ENCODE measurements at places on chromosomes 12 and 14.
A peak's percentile ranks its signal among the peaks of the same experiment; 100 is the strongest.

- DNase-seq, result no peak
These were observed 108.0 kb upstream of the ARHGAP5 start for GRCh38 chr14:31968956-31969698.

DNA sequence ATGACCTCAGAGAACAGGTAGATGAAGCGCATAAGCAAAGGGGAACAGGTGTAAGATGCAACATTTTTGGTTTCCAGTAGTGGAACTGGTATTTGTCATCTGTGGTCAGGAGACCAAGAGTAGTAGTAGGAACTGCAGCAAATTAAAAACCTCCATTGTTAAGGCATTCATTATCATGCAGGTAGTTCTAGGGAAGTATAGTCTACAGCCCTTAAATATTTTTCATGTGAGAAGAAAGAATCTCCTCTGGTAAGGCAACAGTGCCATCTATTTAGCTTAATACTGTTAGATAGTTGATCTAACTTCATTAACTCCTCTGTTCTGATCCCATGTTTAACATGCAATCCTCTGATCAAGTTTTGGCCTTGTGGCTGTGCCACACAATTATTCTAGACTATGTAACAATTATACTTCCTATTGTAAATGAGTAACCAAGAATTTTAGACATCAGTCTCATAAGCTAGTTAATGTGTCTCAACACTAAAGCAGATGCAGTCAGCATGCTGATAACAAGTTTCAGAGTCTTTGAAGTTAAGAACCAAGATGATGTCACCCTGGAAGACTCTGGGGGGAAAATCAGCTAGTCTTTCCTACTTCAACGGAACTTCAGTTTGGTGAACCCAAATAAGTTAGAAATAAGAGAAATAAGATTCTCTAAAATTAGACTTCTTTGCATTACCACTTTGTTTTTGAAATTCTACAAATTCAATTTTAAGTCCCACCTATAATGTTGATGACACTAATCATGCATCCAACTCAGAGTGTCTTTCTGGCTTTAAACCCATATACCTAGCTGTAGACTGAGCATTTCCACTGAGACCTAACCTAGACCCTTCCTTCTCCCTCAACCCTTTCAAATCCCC is 70.9 kb downstream of the STXBP6 start:
- no peak for DNase-seq

- DNase-seq, result no peak
These were observed 22.6 kb upstream of the TRAF3 start for GRCh38 chr14:102754370-102755262.

DNA sequence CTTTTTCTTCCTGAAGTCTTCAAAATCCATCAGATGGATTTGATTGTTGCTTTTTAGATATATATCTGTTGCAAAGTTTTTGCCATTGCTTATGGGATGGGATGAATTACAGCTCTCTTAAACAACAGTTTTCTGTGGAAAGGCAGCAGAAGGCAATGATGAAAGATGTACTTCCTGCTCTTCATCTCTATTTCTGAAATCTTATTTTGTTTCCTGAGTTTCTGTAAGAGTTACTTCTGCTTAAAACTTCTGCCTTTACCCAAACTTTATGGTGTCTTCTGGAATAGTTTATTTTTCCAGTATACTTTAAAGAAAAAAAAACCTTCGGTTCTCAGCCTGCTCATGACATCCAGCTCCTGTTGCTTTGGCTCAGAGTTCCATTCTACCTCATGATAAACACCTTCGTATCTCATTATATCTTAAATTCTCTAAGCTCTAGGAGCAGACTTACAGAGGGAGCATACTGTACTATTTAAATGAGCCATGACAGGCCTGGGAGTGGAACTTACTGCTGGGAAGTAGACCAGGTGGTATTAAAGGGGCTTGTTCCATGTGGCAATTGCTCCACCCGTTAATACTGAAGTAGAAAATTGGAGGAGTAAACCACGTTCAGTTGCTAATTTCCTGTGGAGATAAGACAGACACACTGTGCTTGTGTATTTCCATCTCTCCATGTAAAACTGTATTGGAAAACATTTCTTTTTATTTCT is 288.4 kb downstream of the FBXL14 start:
- DNase-seq, result peak; percentile 55

- DNase-seq, result no peak
These were observed 48.9 kb upstream of the EML1 start for GRCh38 chr14:99744199-99744872.

- DNase-seq, result no peak
These were observed 116.6 kb downstream of the ERC1 start for GRCh38 chr12:1107669-1108068.

DNA sequence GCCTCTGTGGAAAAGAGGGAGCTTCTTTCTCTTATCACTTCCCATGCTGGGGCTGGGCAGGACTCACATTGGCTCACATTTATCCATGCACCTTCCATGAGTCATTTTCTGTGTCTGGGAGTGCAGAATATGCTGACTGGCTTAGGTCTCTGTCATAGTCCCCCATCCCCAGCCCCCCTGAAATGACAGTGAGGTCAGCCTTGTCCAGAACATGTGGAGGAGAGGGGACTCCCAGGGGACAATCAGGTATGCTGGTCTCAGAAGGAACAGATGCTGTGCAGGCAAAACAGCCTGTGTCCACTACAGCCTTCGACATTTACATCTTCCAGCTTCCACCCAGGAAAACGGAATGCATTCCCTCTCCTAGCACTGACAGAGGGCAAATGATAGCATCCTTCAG is 35.0 kb downstream of the ADGRD1 start:
- DNase-seq, result no peak

DNA sequence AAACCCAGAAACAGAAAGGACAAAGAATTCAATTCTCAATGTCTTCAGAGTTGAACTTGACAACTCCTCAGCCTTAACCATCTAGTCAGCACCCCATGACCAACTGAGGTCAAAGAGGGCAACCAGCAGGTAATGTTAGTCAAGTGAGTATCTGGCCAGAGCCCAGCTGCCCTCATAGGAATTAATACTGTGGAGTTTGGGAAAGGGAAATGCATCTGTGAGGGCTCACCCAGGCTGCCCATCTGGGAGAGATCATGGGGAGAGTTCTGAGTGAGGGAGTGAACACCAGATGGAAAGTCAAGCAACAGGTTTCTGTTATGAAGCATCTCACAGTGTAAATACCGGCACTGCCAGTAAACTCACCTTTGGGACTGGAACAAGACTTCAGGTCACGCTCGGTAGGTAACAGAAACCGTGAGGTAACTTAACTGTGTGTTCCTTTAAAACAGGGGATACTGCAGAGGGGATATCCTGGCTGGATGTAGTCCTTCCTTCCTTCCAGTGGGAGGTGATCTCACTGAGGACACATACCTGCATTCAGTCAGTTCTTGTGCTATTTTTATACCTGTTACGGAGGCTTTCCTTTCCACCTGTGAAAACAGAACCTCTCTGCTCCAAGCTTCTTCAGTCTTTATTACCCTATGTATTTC is 94.4 kb downstream of the DAD1 start:
- DNase-seq, result no peak

DNA sequence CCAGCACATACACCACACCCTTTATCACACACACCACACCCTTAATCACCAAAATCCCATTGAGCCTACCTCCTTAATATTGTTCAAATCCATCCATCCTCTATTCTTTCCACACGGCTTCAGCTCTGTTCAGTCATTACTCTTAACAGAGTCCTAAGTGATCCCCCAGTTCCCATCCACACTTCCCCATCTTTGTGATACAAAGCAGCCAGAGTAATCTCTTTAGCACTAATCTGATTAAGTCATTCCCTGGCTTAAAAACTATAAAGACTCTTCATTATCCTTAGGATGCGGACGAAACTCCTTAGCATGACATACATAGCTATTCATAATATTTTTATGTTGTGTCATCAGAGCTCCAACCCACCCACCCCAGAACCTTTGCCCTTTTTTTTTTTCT is 14.7 kb upstream of the MFAP5 start:
- DNase-seq, result no peak

DNA sequence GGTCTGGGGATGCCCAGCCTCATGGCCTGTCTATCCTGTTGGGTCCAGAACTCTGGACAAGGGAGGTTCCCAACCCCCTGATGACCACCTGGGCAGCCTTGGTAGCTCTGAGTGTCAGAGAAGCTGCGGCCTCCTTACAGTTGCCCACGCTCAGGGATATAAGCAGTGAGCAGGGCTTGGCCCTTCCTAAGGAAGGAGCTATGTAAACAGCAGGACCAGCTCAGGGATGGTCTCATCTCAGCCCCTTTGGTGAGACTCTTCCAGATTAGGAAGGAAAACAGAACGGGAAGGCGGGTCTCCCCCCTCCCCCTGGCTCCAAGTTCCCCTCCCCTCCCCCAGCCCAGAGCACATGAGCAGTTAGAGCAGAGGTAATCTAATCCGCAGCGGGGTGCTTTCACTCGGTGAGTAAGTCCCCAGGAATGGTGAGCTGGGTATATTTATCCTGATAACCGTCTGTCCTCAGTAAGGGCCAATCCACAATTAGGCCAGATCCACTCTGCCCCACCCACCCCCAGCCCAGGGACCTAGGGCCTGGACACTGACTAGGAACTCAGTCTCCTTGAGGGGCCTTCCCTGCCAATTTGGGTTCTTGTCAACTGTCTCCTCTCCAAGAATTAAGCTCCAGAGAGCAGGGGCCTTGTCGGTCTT is 29.5 kb upstream of the RPLP0 start:
- no peak for DNase-seq

DNA sequence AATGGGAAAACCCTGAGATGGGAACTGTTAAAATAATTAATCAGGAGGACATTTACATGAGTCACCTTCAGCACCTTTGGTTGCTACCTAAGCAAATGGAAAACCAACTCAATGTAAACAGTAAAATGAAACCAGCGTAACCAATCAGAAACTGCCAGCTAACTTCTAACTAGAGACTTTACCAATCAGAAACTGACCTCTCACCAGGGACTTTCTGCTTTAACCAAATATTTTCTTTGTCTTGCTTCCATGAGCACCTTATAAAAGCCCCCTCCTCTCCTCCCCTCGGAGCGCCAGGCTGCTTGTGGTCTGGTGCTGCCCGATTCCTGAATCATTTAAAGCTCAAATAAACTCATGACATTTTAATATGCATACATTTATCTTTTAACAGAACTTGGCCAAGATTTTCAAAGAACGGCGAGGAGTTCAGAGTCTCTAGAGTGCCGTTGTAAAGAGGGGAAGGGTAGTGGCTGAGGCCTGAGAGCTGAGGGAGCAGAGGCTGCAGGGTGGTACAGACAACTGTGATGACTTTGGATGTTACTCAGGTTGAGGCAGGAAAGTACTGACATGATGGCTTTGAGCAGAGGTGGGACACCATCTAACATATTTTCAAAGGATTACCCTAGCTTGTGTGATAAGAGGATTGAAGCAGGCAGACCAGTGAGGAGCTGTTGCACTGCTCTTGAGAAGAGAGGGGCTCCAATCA is 183.6 kb downstream of the CRADD start:
- DNase-seq, result no peak

DNA sequence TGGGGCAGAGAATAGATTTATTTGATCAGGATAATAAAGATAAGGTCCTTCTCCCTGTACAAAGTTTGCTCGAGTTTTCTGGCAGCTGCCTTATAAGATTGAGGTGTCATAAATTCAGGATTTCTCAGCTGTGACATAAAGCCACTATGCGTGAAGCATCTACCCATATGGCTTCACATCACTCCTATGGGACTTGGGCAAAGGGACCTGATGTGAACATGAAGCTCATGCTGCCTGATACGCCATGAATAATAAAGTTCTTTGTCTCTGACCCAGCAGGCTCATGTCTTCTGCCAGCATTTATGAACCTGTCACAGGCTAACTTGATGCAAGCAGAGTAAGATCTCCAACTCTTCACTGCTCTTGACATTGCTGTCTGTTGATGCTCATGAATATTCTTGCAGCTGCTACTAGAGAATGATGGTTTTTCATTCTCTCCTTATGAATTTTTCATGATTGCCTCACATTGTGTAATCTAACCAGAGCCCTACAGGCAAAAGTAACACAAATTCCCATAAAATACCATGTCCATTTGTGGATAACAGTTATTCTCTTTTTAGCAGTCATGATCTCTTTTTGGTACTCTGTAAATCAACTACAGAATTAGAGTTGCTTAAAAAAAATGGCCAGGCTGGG is 49.0 kb upstream of the CPNE8 start:
- no peak for DNase-seq

- no peak for DNase-seq
These were observed 37.8 kb upstream of the OR4E1 start for GRCh38 chr14:21711360-21711961.

DNA sequence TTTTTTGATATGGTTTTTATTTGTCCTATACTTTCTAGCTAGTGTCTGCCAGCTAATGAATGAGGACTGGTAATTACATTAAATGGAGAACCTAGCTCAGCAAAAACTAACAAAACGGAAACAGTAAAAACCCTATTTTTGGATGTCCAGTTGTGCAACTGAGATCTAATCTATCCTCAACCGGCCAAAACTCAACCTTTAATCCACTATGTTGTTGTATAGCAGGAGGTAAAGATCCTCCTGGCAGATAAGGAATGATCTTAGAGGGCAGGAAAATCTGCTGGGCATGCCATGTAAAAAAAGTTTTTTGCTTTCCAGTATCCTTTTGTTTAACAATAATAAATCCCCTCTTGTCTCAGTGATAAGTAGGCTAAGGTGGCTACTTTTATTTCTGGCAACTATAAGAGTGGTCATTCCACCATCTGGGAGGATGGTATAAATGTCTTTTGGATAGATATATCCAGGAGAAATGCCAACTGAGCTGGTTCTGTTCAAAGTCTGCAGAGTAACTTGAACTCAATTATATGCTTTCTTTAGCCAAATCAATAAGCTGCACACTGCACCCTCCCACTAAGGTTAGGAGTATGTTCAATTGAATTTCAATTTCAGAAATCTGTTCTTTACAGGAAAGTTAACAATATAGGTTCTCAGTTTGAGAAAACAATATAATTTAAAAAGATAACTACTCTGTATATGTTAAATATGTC is 40.1 kb downstream of the WASHC3 start:
- DNase-seq, result no peak

- DNase-seq, result no peak
These were observed 1190.7 kb upstream of the SEL1L start for GRCh38 chr14:82724316-82724715.

DNA sequence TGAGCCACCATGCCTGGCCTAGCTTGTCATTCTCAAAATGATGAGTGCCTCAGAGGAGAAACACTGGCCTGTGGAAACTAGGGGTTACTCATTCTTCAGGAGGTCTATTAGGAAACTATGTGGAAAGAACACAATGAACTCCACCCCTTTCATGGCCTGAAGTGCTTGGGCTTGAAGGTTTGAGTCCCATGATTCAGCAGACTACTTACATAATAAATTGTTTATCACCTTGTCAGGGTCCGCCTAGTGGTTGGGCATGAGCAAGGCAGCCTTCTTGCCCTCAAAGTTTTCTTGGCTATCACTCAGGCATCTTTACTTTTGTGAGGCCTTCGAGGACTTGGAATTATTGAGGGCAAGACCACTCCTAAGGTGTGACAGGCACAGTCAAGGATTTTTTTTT is 251.2 kb downstream of the ACSS3 start:
- DNase-seq, result no peak

- no peak for DNase-seq
These were observed 235.1 kb upstream of the DIO2 start for GRCh38 chr14:80446356-80446755.

- DNase-seq, result no peak
These were observed 1.1 kb downstream of the MLXIP start for GRCh38 chr12:122079532-122080081.
